ENCODE measurements at places on chromosomes 13 and 19.

DNA sequence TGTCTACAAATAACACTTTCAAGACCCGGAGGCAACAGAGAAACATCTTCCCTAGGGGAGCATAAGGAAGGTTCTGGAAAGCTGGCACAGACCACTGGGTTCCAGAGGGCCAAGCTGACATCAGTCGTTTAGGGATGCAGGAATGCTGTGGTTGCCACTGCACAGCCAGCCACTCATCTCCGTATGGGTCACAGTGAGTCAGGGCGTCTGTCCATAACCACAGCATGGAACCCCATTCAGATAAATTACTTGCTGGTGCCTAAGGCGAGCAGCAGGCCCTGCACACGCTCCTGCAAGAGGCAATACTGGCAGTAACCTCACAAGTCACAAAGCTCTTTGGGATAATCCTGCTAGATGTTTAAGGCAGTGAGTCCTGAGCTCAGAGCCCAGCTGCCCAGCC is 140.9 kb upstream of the UBL3 start:
- no peak for DNase-seq

- DNase-seq: no peak
Measured at GRCh38 chr13:87894059-87894458, 222.9 kb downstream of the SLITRK5 start.

- no peak for DNase-seq
Measured at GRCh38 chr19:55830656-55831055, 1.1 kb downstream of the NLRP11 start.

GRCh38 chr19:30557927-30558557 is 185.9 kb downstream of the ZNF536 start:
- DNase-seq: no peak

- peak; percentile 7 for DNase-seq
Measured at GRCh38 chr13:38872693-38873092, 117.9 kb downstream of the STOML3 start.

- DNase-seq: no peak
Measured at GRCh38 chr13:20995245-20995838, 66.0 kb downstream of the LATS2 start.

GRCh38 chr19:46755077-46755852 is 9.0 kb upstream of the STRN4 start:
- DNase-seq: no peak

DNA sequence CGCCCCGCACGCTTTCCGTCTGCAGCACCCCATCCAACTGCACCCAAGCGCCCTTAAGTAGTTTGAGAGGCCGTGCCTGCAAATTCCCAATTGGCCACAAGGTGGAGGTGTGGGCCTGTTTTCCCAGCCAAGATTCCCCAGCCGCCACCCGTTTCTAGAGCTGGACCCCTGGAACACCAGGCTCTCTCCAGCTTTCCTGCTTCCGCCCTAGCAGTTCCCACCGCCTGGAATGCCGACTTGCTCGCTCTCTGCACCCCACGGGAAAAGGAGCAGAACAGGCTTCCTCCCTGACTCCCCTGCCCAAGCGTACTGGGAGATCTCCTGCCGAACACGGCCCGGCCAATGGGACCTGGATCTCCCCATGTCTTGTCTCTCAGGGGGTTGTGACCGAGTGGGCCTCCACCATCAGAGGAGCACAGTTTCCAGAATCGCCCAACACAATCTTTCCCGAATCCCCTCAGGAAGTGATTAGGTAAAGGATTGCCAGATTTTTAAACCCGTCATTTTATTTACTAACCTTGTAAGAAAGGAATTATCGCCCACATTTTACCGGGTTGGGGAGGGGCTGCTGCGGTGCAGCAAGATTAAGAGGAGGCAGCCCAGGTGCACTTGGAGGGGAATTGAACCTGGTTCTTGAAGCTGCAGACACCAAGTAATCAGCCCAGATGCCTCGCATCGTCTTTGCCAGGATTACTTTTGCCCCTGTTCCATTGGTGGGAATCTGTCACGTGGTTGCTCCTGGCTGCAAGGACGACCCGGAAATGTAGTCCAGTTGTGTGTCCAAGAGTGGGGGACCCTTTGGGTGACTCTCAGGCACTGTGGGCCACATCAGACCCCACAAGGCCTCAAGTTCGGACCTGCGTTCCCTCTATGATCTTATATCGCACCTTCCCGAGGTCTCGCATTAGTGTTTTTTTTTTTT is 3.5 kb upstream of the NAPSA start:
- peak; percentile 84 for DNase-seq

DNA sequence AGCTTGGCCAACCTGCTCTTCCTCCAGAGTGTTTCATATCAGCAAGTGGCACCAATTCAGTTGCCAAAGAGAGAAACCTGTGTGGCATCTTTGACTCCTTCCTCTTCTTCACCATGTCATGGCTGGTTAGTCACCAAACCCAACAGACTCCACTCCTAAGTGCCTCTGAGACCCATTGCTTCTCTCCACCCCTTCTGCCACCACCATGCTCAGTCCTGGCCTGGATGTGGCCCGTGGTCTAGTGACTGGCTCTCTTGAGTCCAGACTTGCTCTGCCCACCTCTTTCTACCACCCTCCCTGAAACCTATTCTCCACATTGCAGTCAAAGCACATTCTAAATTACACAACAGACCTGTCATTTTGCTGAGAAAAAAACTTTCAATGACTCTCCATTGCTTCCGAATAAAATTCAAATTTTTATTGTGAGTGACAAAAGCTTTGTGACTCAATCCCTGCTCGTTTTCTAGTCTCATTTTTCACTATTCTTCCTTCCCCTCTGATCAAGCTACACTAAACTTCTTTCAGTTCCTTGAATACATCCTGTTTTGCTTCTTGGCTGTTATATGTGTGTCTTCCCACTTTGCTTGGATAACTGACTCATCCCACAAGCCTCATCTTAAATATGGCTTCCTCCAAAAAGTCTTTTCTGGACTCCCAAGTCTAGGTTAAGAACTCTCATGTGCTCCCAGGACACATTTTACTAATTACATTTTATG is 12.0 kb upstream of the TNFSF11 start:
- no peak for DNase-seq

- no peak for DNase-seq
Measured at GRCh38 chr13:33172400-33172799, 113.2 kb downstream of the STARD13 start.

- no peak for DNase-seq
Measured at GRCh38 chr19:5838353-5839064, 993 bp downstream of the FUT6 start.

DNA sequence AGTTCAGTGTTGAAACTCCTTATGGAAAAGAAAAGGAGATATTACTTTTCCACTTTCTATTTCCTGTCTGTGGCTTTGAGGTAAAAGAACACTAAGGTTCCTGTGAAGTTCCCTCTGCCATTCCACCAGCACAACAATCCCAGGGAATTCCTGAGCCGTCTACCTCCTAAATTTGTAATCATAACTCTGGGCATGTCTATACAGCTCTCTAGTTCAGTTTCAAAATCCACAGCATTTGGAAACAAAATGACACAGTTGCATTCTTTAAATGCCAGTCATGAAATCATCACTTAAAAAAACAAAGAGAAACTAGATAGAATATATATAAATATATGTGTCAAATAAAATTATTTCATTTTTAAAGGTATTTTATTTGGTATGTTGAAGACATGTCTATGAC is 9.0 kb upstream of the THSD1 start:
- DNase-seq: no peak

DNA sequence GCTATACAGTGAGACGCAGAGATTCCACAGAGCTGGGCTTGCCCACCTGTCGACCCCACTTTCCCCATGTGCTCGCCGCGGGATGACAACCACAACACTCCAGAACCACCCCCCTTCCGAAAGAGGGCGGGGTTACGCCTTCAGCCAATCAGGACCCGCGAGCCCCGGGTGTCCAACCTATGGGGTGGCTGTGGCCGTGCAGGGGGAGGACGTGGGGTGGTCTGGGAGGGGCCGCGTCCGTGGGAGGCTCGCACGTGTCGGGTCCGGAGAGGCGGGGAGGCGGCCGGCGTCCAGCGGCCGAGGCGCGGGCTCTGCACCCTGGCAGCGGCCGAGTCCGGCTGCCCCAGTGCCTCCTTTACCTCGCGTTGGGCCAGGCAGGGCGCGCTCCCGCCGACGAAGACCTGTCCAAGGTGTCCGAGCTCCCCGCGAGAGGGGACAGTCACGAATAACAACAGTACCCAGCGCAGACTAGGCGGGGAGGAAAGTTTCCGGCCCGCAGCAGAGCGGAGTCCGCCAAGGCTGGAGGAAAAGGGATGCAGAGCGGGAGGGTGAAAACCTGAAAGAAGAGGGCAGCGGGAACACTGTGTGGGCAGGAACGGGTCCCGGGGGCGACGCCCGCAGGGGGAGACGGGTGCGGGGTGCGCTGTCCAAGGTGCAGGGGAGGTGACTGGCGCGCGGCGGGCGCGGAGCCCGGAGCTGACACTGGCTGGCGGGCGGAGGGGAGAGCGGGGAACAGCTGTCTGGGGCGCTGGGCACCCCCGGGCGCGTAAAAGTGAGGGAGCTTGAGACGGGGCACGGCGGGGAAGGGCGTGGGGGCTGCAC is 911 bp downstream of the ENOX1 start:
- DNase-seq: peak; percentile 84

GRCh38 chr19:48405850-48406249 is 12.4 kb downstream of the GRIN2D start:
- DNase-seq: no peak

- no peak for DNase-seq
Measured at GRCh38 chr13:43543331-43543730, 243.4 kb downstream of the ENOX1 start.

GRCh38 chr19:16788479-16788878 is 40.7 kb upstream of the SIN3B start:
- no peak for DNase-seq

GRCh38 chr13:45733361-45733760 is 31.2 kb downstream of the CBY2 start:
- no peak for DNase-seq

GRCh38 chr13:62663767-62664166 is 1248.1 kb upstream of the PCDH20 start:
- no peak for DNase-seq

DNA sequence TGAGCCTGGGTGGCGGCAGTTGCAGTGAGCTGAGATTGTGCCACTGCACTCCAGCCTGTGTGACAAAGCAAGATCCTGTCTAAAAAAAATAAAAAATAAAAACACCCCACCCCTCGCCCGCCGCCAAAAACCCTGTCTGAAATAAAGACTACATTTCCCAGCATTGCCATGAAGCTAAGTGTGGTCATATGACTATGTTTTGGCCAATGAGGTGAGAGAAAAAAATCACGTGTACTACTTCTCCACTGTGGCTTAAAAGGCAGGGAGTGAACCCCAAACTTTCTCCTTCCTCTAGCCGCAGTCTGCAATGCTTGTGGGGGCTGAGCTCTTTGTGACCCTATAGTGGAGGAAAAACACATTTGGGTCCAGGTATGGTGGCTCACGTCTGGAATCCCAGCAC is 54.9 kb downstream of the COLGALT1 start:
- DNase-seq: no peak

GRCh38 chr19:12042893-12043292 is 7.4 kb upstream of the ZNF433 start:
- no peak for DNase-seq
